Mesothelial cell of epicardium (in vitro differentiated cells): ENCODE measurements at places on chromosomes 16 and 17. TPM values are rescaled to one million over a fixed set of nuclear protein-coding genes. Genes with fewer than 3 reads are reported as not detected.

The MAF gene
- 11.1 to 12.9 TPM (median 11.7 TPM) in 3 replicates for total RNA-seq

The GDPD1 gene
- total RNA-seq, result 7.6 to 9.1 TPM (median 7.8 TPM) in 3 replicates

The KCTD19 gene
- total RNA-seq, result 0.52 to 1.1 TPM (median 0.84 TPM) in 3 replicates

- no peaks in the 10 kb centered on the region for H3K36me3 ChIP-seq
- no peaks in the 10 kb centered on the region for H3K27me3 ChIP-seq
- DNase-seq, result no peak
- no peak overlapping the region for H3K4me3 ChIP-seq
These were observed 60.5 kb downstream of the B9D1 start for GRCh38 chr17:19301973-19302372.

DNA sequence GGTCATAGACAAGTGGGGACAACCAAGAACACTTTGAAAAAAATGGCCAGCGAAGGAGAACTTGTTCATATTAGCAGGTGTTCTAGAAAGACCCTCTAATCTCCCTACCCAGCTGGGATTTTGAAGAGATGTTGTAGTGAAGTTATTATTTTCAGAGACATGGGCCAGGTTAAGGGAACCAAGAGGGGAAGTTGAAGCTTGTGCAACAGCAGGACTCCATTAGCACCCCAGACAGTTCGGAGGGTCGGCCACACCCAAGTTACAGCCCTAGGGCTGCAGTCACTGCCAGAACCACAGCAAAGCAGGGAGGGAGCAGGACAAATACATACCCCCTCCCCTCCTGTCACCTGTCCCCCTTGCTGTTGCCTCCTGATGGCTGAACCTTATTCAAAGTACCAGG, 42.3 kb downstream of the WSB1 start:
- H3K4me1 ChIP-seq, result peaks cover 39% of the 10 kb centered on the region
- no peak for DNase-seq
- no peaks in the 10 kb centered on the region for H3K27me3 ChIP-seq
- no peak overlapping the region for H3K27ac ChIP-seq
- H3K4me3 ChIP-seq, result no peak overlapping the region
- H3K36me3 ChIP-seq, result peaks cover 7% of the 10 kb centered on the region

DNA sequence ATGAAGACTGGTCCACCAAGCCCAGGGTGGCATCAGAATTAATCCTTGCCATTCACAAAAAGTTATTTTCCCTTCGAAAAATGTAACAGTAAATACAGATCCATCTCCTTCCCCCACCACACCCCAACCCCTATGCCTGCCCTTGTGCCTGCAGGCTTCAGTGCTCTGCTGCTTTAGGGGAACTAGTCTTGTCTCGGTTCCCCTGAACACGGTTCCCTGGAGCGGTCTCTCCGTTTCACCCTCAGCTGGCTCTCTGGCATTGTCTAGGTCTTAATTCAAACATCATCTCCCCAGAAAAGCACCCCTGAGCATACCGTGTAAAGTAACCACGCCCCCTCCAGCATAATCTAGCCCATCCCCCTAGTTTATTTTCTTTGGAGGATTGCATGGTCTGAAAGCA, 25.8 kb downstream of the EMP2 start:
- peaks cover 21% of the 10 kb centered on the region for H3K36me3 ChIP-seq
- no peak overlapping the region for H3K4me3 ChIP-seq
- no peaks in the 10 kb centered on the region for H3K4me1 ChIP-seq
- H3K27ac ChIP-seq, result no peak overlapping the region
- DNase-seq, result no peak

DNA sequence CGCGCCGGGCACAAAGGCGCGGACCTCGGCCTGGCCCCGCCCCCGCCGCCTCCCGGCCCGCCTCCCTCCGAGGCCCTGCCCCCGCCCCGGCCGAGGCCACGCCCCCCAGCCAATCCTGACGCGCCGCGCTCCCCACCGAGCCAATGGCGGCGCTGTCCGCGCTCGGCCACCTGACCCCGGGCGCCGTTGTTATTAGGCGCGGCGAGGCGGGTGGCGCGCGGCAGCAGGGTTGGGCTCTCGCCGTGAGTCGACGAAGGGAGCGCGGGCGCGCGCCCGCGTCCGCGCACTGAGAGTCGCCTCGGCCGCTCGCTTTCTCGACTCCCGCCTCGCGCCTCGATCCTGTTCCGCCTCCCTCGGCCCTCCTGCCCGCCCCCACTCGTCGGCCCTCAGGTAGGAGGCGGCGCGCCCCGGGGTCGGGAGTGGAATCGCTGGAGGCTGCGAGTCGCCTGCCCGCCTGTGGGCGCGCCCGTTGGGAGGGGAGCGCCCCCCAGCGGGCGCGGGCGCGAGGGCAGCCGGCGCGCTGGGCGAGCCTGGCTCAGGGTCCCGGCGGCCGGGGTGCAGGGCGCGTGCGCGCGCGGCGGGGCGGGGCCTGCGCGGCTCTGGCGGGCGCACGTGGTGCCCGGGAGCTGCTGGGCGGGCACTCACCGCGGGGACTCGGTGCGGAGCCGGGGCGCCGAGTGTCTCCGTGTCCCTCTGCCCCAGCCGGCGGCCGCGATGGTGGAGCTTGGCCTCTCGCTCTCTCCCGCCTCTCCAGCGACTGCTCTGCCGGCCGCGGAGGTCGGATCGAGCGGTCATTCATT, 405 bp upstream of the CBLN1 start:
- no peaks in the 10 kb centered on the region for H3K36me3 ChIP-seq
- peaks cover 6% of the 10 kb centered on the region for H3K4me1 ChIP-seq
- H3K27ac ChIP-seq, result no peak overlapping the region

- H3K4me3 ChIP-seq, result peak within 1 kb of the TSS; percentile 83
- no peak within 1 kb of the TSS for H3K27ac ChIP-seq
- peaks cover 67% of the 10 kb centered on the region for H3K27me3 ChIP-seq
- peaks cover 19% of the 10 kb centered on the region for H3K4me1 ChIP-seq
- H3K36me3 ChIP-seq, result peaks cover 10% of the 10 kb centered on the region
- DNase-seq, result peak; percentile 43
These were observed at the start of gene HAS3 for GRCh38 chr16:69105501-69106361. TSS of gene HAS3 (plus strand) at chr16:69105653. CDS start at chr16:69109396, 3,743 bp downstream.

DNA sequence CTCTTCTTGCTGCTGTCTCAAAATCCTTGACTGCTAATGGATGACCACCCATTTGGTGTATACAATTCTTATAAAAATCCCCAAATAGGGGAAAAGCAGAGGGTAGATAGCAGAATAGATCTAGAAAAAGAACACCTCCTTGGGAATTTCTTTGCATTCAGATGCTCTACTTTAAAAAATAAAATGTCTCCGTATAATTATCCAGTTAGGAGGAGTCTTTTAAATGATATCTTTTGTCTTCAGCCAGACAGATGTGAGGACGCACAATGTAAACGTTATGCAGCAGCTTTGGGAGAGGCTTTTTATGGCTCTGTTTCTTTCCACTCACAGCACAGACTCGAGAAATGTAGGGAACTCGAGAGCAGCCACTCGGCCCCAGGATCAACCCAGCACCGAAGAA, 300.2 kb downstream of the IRF8 start:
- H3K4me1 ChIP-seq, result peaks cover 43% of the 10 kb centered on the region
- peaks cover 27% of the 10 kb centered on the region for H3K27me3 ChIP-seq
- H3K4me3 ChIP-seq, result no peak overlapping the region
- H3K27ac ChIP-seq, result no peak overlapping the region
- no peaks in the 10 kb centered on the region for H3K36me3 ChIP-seq

- no peak overlapping the region for H3K27ac ChIP-seq
- DNase-seq, result no peak
- H3K4me3 ChIP-seq, result no peak overlapping the region
- no peaks in the 10 kb centered on the region for H3K27me3 ChIP-seq
- peaks cover 8% of the 10 kb centered on the region for H3K36me3 ChIP-seq
These were observed 6.0 kb downstream of the CDH3 start for GRCh38 chr16:68651136-68651535.

GRCh38 chr16:86951831-86952598, 365.2 kb downstream of the C16orf95 start:
- H3K36me3 ChIP-seq, result no peaks in the 10 kb centered on the region
- H3K4me1 ChIP-seq, result peaks cover 25% of the 10 kb centered on the region
- no peak overlapping the region for H3K4me3 ChIP-seq
- H3K27ac ChIP-seq, result no peak overlapping the region
- no peaks in the 10 kb centered on the region for H3K27me3 ChIP-seq
- DNase-seq, result no peak

DNA sequence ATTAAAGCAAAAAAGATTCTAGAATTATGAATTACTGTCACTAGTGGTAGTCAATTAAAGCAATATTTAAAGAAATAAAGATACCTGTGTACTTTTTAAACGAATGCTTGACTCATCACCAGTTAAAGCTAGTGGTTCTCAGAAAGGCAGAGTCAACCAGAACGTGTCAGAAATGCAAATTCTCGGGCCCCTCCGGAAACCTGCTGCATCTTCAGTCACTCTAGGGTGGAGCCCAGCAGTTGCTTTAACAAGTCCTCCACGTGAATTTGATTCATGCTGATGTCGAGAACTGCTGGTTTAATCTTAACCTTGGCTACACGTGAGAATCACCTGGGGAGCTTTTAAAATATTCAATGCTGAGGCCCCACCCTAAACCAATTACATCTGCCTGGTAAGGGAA, 169.8 kb upstream of the SDK2 start:
- H3K36me3 ChIP-seq, result no peaks in the 10 kb centered on the region
- no peak for DNase-seq
- no peaks in the 10 kb centered on the region for H3K4me1 ChIP-seq
- H3K4me3 ChIP-seq, result no peak overlapping the region
